NCI-H774 (cell line): ENCODE measurements at places on chromosomes 2 and 18.

DNA sequence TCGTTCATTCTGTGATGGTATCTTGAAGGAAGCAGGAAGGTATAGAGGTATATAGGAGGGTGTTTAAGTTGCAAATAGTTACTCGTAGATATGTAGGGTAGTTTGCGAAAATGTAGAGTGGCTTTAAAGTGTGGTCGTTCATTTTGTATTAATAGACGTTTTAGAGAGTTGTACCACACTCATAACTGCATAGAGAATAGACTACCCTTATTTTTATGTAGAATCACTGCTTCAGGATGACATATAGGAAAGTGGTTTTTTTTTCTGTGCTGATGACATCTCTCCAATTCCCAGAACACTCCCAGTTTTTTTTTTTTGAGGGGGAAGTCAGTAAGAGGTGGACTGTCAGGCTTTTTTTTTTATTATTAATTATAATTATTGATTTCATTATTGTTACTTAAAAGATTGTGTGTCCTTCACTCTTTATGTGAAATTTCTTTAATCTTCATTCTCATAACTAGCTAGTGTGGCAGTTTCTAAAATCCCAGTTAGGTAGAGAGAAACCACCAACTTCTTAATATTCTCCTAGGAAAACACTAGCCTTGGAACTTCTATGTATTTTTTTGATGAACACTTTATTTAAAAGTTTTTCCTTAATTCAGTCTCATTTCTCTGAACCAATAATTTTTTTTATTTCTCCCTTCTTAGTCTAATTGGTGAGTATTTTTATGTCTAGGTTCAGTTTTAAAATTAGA lies 1.5 kb downstream of the ACTR3 start:
- no peak for DNase-seq

DNA sequence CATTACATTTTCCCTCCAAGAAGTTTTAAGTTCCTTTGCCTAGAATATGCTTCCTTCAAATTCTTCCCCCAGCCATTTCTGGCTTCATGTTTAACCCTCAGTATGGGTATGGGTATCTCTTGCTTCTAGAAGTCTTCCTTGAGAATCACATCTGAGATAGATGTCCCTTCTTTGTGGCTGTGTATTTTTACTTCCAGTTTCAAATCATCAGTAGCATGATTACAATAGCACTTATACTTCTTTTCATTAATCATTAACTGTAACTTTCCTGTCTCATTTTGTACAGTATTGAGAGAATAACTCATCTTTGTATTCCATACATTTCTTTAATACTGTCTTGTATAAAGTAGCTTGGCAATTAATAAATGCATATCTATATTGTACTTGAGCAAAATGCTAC lies 17.3 kb upstream of the PDE1A start:
- no peak for DNase-seq

DNA sequence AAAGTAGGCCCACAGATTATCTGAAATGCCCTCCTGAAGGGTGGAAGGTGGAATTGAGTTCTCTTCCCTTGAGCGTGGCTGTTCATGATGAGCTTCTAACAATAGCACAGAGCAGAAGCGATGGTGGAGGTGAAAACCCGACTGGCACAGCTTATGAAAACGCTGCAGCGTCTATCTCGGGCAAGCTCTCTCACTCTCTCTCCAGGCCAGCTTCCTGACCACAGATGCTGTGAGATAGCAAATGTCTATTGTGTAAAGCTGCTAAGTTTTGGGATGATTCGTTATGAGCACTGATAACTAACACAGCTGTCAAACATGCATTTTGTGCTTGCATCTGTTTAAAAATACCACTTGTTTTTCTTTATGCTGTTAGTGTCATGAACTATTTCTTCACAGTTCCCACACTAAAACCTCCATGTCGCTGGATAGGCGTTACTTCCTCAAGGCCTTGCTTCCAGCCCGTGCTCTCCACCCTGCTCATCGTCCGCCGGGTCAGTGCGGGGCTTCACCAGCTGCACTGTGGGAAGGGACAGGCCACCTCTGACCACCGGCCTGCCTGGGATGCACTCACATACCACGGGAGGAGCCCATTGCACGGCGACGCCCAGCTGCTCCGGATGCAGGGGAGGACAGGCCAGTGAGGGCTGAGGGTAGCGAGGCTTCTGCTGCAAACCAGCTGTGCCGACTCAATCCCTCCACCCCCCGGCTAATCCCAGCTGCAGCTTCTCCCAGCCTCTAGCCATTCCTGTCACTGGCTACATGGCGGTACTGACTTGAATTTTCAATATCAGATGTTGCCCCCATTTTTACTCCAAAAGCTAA lies 60.0 kb upstream of the OTOS start:
- no peak for DNase-seq

GRCh38 chr2:23491591-23492336 lies 106.8 kb downstream of the KLHL29 start:
- DNase-seq: no peak

GRCh38 chr18:446941-447560 lies 53.5 kb downstream of the COLEC12 start:
- DNase-seq: no peak

GRCh38 chr2:30366199-30366691 lies 80.8 kb upstream of the LCLAT1 start:
- no peak for DNase-seq

DNA sequence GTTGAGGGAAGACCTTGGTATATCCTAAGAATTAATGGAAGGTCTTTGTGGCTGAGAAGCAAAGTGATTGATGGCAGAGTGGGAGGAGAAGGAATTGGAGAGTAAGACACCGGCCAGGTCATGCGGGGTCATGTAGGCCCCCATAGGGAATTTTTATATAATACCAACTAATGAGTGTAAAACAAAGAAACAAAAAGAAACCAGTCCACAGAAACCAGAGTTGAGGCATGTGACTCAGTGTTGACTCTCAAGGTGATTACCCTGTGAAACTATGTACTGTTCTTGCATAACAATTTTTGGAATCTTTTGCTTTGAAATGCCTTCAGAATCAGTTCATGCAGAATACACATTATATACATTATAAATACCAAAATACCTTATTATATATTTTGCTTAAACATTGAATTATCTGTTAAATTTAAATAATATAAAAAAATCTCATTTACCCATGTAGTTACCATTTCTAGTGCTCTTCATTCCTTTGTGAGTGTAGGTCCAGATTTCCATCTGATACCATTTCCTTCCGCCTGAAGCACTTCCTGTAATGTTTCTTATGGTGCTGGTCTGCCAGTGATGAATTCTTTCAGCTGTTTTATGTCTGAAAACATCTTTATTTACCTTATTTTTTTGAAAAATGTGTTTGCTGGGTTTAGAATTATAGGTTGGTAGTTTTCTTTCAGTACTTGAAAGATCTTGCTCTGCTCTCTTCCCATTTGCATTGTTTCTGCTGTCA lies 8.6 kb downstream of the CLIP4 start:
- DNase-seq: no peak

DNA sequence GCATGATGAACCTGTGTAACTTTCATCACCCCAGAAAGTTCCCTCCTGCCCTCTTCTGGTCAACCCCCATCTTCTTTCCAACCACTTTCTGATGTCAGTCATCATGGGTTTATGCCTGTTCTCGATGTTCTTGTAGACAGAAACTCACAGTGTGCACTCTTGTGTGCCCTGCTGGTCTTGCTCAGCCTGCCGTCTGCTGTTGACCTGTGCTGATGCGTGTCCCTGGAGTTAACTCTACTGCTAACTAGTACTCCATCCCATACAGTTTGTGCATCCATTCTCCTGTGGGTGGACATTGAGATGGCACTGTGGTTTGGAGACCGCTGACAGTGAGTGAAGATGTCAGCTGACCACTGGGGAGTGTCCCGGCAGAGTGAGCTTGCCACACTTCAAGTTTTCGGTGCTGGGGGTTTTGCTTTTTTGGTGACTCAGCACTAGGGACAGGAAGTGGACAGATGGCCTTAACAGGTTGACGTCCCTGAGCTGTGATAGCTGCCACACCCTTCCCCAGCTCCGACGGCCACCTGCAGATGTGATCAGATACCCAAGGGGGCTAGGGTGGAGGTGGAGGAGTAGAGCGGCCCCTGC lies 14.8 kb downstream of the KLHL29 start:
- DNase-seq: no peak

GRCh38 chr2:133977405-133977804 lies 276.5 kb upstream of the MGAT5 start:
- no peak for DNase-seq

DNA sequence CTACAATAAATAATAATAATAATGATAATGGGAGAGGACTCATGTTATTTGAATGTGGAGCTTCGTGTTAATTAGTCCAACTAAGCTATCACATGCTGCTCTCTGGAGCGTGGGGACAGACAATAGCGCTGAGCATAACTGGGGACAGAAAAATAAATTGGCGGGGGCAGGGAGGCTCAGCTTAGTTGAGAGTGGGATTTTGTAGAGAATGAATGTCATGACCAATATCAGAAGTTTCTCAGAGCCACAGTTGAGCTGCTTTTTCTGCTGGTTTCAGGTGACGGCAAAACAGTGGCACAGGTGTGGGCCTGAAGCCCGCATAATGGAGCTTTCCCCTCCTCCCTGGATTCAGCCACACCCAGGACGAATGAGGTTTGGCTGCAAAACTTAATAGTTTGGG lies 111.1 kb upstream of the CAB39 start:
- no peak for DNase-seq

DNA sequence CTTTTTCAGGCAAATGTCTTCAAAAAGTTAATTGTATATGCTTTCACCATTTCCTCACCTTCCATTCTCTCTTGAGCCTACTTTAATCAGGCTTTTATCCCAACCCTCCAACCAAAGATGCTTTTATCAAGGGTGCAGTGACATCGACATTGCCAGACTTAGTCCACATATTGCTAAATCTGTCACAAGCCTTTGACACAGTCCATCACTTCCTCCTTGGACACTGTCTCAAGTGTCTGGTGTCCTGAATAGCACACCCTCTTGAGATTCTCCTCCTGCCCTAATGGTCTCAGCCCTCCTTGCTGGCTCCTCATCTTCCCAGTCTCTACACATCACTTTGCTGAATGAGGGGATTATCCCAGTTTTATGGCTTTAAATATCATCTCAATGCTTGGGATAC lies 147.5 kb upstream of the SLC39A10 start:
- no peak for DNase-seq

- DNase-seq: no peak
These were observed 57.6 kb downstream of the NPAS2 start for GRCh38 chr2:100877555-100877954.

DNA sequence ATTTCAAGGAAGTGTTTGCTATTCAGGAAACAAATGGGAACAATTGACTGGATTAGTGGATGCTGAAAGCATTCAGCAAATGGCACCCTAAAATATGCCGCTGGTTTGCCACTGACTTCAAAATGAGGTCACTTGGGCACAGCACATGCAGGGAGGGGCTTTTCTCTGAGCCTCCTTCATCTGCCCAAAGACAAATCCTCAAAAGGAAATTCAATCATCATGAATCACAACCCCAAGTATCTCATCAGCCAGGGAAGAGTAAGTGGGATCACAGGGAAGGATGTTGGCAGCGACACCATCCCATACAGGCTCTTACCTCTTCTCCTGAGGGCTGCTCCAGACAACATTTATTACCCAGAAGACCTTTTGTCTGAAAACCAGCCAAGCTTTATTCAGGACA lies 14.4 kb upstream of the SP140L start:
- DNase-seq: no peak

- DNase-seq: no peak
These were observed 60.8 kb downstream of the ABCG8 start for GRCh38 chr2:43899589-43899988.

- DNase-seq: no peak
These were observed 81.6 kb downstream of the TPO start for GRCh38 chr2:1494906-1495305.

- peak; percentile 40 for DNase-seq
These were observed 25.0 kb upstream of the COPS8 start for GRCh38 chr2:237060534-237061312.

DNA sequence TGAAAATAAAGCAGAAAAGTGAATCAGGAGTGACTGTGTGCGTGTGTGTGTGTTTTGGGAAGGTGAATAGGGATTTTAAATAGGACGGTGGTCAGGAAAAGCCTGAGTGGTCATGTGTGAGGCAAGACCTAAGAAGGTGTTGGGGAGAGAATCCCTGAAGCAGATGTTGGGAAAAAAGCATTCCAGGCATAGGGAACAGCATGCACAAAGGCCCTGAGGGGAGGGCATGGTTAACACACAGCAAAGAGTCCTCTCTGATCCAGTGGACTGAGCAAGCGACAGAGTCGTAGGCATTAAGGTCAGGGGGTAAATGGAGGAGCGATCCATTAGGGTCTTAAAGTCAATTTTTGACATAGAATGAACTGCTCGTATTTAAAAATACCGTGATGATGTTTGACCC lies 34.0 kb upstream of the OTOS start:
- no peak for DNase-seq

DNA sequence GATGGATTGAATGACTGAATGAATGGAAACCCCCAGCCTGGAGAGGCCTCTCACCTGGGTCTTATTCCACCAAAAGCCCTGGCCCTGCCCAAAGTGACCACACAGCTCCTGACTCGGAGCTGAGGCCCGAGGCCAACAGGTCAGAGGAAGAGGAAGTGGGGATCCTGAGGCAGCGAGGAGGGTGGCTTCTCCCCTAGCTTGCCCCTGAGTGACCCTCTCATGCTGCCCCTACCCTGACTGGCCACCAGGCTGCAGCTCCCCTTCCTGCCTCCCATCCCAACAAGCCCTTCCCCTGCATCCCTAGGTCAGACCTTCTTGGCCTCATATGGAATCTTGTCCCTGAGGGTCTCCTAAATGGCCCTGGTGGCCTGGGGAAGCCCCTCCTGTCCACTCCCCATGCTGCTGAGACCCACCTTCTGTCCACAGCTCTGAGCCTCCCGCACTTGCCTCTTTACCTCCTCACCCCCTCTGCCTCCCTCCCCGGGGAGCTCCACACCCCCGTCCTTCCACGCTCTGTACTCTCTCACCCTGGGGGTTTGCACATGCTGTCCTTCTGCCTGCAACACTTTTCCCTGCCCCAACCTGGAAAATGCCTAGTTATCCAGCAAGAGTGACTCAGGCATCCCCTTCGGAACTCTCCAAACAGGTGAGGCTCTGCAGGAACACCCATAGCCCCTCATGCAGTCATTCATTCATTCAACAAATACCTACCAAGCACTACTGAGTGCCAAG lies 134.8 kb upstream of the HDAC4 start:
- no peak for DNase-seq

- DNase-seq: no peak
These were observed 276.8 kb upstream of the EPAS1 start for GRCh38 chr2:46020416-46020815.

DNA sequence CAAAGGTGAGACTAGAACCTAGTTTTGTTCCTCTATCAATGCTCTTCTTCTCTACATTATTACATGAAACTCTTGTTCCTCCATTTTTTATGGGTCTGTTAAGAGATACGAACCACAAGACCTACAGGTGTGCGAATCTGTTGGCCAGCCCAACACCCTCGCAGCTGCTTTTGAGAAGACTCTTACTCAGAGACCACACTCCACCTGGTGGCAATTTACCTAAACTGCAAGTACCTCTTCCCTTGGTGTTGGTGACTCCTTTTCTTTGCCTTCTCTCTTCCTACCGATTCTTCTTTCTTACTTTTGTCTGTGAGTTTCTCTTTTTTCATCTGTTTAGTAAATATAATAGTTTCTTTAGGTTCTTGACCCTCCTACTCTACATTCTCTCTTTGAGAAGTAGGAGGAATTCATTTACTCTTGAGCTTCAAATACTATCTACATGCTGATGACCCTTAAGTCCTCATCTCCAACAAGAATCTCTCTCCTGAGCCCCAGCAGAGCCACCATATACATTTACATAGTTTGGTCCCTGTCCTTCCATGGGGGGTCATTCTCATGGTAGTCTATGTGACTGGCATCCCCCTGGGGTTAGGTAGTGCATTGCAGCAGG lies 81.8 kb upstream of the GAREM1 start:
- peak; percentile 76 for DNase-seq

- DNase-seq: peak; percentile 45
These were observed 17.2 kb upstream of the RPL31 start for GRCh38 chr2:100984892-100985307.
